ENCODE measurements at places on chromosomes 1 and 21.
A peak's percentile ranks its signal among the peaks of the same experiment; 100 is the strongest.

GRCh38 chr1:111903148-111903870 is 86.2 kb downstream of the KCND3 start:
- no peak for DNase-seq

GRCh38 chr1:67743072-67743725 is 58.2 kb downstream of the GADD45A start:
- DNase-seq: no peak

- peak; percentile 42 for DNase-seq
These were observed 746 bp downstream of the MACF1 start for GRCh38 chr1:39205102-39205780.

GRCh38 chr1:54310439-54311328 is 95.5 kb downstream of the SSBP3 start:
- no peak for DNase-seq

DNA sequence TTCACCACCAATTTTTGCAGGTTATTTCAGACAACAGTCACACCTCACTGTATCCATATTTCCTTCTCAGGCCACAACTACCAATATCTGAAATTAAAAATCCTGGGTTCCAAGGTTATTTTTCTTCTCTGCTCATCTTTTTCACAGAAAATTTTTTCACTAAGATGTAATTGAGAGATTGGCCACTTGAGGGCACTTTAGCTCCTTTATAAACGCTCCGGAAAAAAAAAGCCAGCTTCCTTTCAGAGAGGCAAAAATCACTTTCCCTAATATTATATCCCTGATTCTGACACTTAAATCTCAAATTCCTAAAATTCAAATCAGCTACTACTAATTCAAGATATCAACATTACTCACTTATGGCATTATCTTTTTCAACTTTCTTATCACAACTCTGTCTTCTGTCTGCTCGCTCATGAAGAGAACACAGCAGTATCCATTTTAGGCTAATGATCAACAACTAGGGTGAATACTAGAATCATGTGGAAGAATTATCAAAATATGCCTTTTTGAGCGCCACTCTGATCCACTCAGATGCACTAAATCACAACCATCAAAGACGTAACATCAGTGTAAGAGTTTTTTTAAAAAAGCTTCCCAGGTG is 101.4 kb upstream of the RGS1 start:
- no peak for DNase-seq

DNA sequence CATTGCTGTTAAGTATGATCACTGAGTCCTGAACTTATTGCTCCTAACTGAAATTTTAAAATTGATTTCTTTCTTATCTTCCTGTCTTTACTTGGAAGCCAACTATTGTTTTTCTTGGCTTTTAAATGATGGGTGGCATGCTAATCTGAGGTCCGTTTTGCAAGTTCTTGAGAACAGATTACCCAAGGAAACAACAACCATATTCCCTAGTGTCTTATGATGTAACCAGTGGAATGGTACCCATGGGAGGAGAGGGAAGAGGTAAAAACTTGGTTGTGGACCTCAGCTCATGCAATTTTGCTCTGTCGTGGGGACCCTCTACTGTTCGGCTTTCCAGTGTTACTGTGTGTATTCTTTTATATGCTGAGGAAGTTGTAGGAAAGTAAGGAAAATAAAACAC is 454.8 kb upstream of the ADAMTS5 start:
- no peak for DNase-seq

- DNase-seq: no peak
These were observed 2.3 kb downstream of the FGR start for GRCh38 chr1:27632387-27633297.
